ENCODE measurements at places on chromosomes 1 and 21.

DNA sequence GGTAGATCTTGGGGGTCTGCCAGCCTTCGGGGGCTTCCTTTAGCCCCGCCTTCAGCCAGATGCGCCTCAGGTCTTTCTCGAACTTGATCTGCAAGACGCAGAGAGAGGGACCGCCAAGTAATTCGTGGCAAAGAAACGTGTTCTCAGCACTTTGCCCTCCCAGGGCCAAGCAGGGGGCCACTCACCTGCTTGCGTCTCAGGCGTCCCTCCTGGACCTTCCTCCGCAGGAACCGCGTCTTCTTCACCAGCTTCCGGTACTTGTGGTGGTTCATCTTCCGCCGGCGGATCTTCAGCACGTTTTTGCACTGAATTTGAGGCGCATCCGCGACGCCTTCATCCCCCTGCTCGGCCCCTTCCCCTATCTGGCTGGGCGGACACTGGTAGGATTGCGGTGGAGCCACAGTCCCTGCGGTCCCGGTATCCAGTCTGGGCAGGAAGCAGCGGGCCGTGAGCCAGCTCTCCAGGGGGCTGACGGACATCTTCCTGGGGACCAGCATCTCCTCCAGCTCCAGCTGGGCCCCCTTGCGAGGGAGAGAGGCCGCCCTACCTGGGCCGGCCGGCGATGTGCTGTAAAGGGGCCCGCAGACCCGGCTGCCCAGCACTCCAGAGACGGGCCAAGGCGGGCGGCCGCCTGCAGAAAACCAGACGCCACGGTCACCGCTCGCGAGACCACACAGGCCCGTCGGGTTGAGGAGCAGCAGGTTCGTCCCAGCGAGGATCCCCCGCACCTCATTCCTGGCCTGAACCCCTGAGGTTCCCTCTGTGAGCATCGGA, 1.0 kb downstream of the AURKAIP1 start:
- no peak for DNase-seq

DNA sequence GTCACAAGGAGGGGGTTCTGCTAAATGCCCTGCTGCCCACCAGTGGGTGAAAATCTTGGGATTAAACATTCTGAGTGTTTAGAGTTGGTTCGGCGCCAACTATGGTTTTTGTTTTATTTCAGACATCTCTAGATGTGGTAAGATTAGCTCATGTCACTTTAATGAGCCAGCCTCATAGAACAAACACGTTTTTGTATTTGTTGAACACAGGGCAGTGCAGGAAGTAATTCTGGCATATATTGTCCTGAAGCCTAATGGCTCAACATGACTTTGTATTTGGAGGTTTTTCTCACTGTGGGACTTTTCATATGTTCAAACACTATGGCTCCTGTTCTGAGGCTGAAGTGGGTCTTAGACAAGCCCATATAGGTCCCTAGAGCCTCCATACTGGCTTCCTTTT, 107.8 kb downstream of the NGF start:
- no peak for DNase-seq

DNA sequence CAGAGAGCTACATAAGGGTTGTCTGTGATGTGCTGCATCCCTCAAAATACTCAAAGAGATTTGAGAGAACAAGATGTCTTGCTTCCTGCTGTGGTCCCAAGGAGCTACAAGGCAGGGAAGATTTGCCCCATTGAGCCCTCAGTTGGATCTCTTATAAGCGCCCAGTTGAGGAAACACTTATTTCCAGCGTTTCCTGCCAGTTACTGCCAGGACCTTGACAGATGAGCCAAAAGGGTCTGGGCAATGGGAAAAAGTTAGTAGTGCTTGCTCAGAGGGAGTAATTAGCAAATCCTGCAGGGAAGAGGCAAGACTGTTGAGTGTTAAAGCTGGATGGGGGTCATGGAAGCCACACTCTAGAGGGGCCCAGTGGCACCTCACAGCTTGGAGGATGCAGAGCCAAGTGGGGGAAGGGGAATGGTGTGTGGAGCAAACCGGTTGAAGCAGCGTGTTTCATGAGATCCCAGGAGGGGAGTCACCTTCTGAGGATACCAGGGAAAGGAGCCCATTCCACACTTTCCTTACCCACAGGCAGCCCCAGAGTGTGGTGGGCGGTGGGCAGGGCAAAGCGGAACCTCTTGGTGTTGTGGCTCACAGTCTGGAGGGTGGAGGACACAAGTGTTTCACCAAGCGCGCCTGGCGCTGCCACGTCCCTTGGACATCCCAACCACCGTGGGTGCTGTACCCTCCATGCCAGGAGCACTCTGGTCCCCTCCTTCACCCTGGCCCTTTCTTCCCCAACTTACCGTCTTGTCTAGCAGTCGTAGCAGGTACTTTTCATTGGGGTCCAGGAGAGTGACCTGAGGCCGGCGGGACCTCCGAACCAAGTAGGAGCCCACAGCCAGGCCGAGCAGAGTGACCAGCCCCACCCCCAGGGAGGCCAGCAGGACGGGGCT, 805 bp downstream of the CYB5R1 start:
- no peak for DNase-seq

- no peak for DNase-seq
These were observed 25.6 kb upstream of the IER5 start for GRCh38 chr1:181062836-181063428.

DNA sequence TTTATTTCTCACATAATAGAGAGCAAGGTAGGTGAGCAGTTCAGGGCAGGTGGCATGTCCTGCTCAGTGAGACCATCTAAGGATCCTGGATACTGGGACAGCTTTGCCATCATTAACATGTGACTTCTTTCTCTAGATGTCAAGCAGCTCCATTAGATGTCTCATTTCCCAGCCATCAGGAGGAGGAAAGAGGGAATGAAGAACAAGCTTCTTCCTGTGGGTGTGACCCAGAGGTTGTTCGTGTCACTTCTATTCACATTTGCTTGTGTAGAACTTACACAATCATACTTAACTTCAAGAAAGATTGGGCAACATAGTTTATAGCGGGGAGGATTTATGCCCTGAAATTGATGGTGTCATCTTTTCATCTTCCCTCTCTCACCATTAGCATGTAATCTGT, 169.2 kb upstream of the B3GALT2 start:
- no peak for DNase-seq

DNA sequence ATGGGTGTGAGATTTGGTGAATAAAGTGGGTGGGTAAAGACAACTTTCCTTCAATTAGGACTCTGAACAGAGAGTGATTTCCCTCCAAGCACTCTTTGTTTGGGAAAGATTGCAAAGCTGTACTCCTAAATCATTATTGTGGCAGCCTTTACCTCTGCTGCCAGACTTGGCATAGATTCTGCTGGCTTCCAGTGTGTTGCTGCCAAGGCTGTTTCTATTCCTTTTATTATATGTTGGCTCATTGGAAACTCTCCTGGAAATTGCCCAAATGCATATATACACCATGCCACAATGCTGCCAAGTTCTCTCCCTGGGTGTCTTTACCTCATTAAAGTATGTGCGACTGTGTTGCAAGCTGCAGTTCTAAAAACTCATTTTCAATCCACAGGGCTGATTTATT, 668.0 kb downstream of the MRPL39 start:
- peak; percentile 73 for DNase-seq

GRCh38 chr1:30888391-30888790, 20.2 kb downstream of the SDC3 start:
- DNase-seq, result no peak

GRCh38 chr1:245961137-245961540, 545.9 kb downstream of the SMYD3 start:
- DNase-seq, result no peak

- no peak for DNase-seq
These were observed 61.3 kb downstream of the BCAR3 start for GRCh38 chr1:93620172-93620840.

GRCh38 chr1:119647228-119647733, 785 bp downstream of the ZNF697 start:
- no peak for DNase-seq

DNA sequence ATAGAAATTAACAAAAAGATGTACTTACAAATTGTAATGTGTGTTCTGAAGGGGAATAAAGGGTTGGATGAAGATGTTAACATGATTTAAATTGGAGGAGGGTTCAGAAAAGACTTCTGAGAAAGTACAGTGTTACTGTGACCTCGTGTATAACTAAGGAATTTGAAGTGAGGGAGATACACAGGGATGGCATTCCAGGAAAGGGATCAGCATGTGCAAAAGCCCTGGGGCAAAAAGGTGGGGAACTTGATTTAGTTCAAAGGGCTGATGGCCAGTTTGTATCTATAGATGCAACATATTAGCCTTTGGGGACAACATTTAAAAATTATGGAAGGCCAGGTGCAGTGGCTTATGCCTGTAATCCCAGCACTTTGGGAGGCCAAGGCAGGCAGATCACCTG, 33.3 kb upstream of the DEGS1 start:
- no peak for DNase-seq

DNA sequence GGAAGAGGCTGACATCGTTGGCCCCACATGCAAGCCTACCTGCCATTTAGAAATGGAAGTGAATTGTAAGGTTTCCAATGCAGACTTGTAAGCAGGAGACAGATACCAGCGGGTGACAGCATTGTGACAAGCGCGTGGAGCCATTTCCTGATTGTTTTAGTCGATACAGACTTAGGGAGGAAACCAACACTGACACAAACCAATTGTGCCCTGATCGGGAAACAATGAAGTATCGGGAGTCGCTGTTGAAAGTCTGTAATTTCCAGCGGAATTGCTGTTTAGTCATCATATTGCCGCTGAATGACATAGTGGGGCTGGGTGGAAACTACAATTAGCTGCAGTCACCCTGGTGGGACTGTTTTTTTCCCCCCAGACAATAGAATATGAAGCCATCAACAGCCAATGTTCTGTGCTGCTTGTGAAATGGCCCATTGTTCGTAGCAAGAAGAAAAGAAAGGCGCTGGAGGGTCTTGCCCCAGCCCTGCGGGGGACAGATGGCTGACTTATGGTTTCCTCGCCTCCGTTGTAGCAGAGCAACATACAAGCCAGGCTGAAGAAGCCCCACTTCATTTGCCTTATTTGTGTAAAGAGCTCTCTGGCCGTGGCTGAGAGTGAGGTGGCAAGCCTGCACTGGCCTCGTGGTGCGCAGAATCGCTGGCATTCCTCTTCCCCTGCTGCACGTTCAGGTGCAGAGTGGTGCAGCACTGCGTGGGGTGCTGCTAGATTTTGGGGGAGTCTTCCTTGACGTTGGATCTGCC, 462.7 kb downstream of the CAMTA1 start:
- DNase-seq, result peak; percentile 59

DNA sequence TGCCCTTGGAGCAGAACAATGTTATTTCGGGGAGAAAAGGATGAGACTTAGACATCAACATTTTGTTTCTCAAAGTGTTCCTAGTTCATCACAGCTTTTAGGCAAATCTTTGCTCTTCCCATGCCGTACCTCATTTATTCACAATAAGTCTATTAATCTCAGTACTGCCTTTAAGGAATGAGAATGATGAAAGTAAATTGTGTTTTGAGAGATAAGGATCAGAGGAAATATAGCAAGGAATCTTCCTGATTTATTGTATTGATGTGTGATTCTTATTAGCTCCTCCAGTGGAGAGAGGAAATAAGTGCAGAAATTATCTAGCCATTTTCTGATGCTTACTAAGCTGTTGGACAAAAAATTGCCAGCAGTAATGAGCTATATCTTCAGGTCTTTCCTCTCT, 2.0 kb downstream of the POLR3C start:
- no peak for DNase-seq

DNA sequence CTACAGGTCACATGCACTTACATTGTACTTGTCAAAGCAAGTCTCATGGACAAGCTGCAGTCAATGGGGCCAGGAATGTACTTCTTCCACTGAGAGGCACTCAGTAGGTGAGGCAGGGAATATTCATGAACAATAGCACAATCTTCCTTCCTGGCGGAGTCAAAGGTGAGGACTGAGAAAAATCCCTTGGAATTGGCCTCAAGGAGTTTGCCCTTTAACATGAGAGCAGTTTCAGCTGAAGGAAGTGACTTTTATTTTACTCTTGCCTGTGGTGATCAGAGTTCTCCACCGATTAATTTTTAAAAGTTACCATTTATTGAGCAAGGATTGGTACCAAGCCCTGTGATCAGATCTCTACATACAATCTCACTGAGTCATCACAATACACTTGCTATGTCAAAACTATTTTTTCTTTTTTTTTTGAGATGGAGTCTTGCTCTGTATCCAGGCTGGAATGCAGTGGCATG, 11.2 kb upstream of the AK2 start:
- DNase-seq, result no peak

DNA sequence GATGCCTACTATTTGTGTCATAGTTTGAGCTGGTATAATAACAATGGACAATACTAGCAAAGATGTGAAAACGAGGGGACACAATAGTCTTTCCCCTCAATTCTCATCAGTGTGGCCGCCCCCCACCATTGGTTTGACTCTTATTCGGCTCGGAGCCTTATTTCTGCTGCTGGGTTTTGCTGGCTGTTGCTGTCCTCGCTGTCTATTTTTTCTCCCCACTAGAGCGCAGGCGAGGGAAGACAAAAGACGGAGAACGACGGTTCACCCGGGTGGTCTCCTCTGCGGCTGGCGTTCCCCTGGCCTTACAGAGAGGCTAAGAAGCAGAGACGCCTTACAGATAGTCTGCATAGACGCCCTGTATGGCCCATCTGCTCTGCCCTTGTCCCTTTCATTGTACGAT, 19.4 kb downstream of the CLIC6 start:
- no peak for DNase-seq
